ENCODE measurements at places on chromosomes 1 and 21. TPM values are rescaled to one million over a fixed set of nuclear protein-coding genes. Genes with fewer than 3 reads are reported as not detected.

SMIM1 gene
- total RNA-seq, result 0.51 TPM

LCE1C gene
- not detected for total RNA-seq

PPM1J gene
- 0.76 TPM for total RNA-seq

MROH9 gene
- not detected for total RNA-seq

RPL5 gene
- 1,100 TPM for total RNA-seq

FAM78B gene
- 0.38 TPM for total RNA-seq

ITSN1 gene
- 46.7 TPM for total RNA-seq

NECTIN4 gene
- under 0.01 TPM for total RNA-seq
